Muscle of back (tissue), 13 donors: ENCODE measurements at places on chromosomes 4 and X.
A peak's percentile ranks its signal among the peaks of the same experiment; 100 is the strongest.

- DNase-seq = no peak
Measured at GRCh38 chr4:10035130-10035529, 13.8 kb upstream of the SLC2A9 start.

DNA sequence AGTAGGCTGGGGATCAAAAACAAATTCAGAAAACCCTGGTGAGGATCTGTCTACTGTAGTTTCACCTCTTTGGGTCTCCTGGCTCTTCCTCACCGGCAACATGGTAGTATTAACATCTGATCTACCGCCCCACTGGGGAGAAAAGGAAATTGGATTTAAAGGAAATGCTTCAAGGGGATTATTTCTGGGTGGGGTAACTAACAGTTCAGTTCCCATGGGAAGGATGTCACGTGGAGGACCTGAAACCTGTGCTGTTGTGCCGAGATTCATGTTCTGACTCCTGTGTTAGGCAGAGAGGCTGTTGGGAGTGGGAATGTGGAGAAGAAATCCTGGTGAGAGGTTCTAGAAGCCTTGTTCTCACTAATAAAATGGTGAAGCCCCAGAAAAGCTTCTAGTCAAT lies 254.4 kb downstream of the BCOR start:
- DNase-seq = no peak

GRCh38 chr4:5387457-5387856 lies 320.9 kb downstream of the EVC2 start:
- DNase-seq = no peak

- DNase-seq = peak; percentile 10
Measured at GRCh38 chr4:91434631-91435030, 869.1 kb upstream of the GRID2 start.

DNA sequence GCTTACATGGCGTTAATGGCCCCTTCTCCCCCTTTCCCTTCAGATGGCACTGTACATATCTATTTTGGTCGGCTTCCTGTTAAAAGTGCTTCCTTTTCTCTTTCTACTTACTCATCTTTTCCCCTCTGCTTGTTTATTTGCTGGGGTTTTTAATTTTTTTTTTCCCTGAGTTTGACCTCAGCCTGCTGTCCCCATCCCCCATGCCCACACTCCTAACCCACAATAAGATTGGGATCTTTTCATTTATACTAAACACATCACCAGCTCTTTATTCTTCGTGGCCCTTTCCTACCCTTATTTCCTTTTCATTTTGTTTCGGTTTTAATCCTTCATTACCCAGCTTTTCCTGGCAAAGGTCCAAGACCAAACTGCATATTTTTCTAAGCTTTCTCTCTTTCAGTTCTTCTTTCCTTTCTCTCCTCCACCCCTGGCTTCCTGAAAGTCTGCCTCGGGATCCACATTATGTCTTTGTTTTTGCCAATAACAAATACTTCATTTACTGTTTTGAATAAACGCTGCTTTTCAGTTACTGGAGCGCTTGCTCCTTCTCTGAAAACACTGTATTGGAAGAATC lies 152.0 kb upstream of the USP9X start:
- DNase-seq = peak; percentile 43

DNA sequence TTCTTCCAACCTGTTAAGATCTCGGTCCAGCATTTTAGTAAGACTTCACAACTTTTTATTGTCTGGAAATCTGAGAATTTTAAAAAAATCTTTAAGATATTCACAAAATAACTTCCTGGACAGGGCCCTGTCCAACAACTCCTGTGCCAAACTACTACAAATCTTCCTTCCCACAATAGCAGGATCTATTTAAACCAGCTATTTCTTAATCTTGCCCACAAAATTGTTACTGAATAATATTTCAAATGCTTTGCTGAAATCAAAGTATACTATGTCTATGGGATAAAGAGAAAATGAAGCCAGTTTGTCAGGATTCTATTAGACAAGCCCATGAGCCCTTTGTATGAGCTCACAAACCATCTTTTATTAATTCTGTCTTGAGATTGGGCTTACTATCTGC lies 104.1 kb upstream of the DDIT4L start:
- peak; percentile 30 for DNase-seq

GRCh38 chr4:4578981-4579380 lies 37.1 kb upstream of the STX18 start:
- no peak for DNase-seq

DNA sequence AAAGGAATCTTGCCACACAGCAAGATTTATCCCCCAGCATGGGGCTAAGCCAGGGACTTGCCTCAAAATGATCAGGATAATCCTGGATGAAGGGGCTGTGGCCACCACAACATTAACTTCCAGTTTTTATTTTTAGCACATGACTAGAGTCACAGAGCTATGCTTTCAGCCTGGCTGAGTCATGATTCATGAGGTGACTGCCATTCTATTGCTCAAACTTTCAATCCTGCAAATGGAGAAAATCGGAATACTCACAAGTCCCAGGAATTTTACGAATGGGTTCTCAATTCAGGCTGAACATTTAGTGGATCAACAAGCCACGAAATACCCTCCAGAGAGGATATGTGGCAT lies 70.7 kb upstream of the HPGD start:
- no peak for DNase-seq

DNA sequence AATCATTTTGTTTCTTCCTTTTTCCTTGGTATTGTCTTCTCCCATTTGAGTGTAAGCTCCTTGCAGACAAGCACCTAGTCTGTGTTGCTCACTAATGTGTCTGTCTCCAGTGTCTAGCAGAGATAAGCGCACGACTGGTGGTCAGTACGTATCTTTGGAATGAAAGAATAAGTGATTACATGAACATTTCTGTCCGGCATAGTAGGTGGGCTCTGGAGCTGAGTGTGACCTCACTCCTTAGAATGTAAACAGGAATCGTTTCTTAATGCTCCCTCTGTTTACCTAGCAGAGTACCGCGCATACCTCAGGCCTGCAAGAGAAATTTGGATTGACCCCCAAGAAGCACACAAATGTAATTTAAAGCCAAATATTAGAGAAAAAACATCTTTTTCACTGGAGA lies 235.4 kb downstream of the MAML3 start:
- no peak for DNase-seq

DNA sequence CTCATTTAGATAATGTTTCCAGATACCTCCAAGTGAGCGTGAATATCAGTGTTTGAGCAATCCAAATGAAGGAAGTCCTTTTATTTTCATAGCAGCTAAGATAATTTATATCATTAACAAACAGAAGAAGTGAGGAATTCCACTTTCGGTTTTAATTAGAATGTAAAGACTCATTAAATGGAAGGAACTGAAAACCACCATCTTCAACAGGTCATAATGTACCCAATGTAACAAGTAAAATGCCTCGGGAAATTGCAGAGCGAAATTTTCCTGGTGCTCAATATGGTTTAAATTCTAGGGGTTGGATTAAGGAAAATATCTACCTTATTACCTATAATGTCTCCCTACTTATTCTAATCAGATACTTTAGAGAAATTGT lies 33.9 kb upstream of the SLC9A7 start:
- no peak for DNase-seq

DNA sequence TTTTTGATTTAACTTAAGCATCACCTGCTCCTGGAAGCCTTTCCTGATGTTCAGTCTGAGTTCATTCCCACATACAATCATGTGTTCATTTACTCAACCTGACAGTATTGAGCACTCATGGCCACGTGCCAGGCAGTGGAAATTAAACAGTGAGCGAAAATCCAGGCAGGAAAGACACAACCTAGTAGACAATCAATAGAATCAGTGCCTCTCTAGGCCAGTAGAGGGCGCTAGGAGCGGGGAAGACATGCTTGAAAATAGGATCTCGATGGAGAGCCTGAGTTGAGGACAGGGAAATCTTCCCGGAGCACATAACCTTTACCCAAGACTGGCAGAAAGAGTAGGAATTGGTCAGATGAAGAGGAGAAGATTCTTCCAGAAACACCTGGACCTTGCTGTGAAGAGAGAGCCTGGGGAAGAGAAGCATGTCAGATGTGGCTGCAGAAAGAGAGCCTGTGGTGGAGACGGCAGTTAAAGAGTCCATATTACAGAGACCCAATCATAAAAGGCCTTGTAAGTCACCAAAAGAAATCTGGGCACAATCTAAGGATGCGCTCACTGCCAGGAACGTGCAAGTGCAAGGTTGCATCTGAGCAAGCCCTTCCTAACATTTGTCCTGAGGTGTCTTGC lies 103.5 kb downstream of the LDB2 start:
- peak; percentile 42 for DNase-seq

DNA sequence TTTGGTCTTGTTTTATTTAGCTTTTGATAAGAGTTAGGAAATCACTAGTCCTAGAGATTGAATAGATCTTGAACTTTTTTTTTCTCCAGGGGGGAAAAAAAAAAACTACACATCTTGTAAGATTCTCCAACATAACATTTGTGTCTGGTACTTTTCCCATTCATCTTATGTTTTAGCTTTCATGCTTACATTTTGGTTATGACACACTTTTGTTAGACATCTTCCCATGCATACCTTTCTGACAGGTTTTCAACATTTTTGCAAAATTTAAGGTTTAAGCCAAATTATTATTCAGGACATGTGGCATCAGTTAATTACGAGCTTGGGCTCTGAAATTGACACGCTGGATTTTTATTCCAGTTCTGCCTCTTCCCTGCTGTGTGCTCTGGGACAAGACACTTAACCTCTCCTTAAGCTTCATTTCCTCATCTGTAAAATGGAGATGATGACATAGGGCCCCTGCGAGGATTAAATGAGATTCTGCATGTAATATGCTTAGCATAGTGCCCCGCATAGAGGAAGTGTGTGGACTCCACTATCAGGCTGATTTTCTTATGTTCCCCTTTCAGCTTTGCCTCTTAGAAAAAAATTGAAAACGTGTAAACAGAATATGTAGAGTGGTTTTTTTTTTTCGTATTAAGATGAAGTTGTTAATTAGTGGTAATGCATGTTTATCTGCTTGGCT lies 5.3 kb downstream of the KIT start:
- no peak for DNase-seq

GRCh38 chrX:150863191-150863590 lies 35.3 kb downstream of the CD99L2 start:
- DNase-seq = no peak

- peak; percentile 43 for DNase-seq
Measured at GRCh38 chr4:73315091-73315490, 56.5 kb upstream of the ANKRD17 start.

DNA sequence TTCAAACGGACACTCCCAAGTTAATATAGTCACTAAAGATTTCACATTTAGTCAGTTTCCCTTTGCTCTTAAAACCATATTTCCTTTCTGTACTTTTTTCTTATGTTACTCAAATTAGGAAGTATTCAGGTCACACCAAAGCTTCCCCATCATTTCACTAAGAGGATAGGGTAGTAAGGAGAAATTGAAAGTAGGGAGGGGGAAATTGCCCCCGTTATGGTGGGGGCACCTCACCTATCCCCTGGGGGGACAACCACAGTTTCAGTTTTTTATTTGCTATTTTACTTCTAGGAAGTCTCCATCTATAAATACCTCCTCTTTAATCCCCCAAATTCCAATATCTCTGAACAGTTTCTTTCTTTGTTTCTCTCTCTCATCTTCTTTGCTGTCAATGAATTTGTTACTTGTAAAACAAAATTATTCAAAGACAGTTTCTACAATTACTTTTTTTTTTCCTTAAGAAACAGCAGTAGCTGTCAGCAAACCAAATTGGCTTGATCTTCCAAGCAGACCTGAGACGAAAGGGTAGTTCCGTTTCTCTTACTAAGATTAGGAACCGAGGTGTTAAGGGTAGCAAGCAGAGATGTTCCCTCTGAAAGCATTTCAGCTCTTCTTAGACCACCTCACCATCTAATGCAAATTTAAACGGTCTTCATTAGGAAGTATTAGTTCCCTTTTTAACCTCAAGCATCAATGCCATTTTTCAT lies 160.2 kb upstream of the KLF3 start:
- DNase-seq = no peak

DNA sequence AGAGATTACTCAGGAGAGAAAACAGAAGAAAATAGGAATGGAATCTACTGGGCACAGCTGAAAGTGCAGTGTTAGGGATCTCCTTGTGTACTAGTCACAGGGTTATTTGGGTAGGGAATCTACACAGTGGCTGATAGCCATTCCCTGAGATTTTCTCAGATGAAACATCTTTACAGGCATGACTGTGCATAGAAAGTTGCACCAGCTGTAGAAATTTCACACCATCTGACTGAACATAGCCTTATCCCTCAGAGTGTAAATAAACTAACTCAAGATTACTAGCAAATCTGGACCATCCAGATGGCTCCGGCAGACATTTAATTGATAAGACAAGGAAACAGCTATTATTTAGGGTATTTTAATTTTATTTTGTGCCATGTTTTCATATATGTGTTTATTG lies 2053.5 kb upstream of the TENM3 start:
- peak; percentile 15 for DNase-seq

DNA sequence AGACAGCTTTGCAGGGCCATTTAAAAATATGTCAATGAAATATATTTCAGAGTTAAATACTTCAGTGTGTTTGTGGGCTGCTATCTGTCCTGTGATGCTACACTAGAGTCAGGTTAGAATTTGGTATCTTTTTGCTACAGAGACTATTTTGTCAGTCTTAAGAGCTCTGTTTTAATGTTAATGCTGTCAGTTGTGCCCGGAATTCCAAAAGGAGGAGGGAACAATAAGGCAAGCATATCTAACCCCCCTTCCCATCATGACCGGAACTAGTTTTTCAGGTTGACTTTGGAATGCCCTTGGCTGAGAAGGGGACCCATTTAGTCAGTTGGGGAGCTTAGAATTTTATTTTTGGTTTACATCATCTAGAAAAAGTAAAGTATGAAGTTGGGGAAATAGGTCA lies 34.9 kb upstream of the SLC25A4 start:
- no peak for DNase-seq

DNA sequence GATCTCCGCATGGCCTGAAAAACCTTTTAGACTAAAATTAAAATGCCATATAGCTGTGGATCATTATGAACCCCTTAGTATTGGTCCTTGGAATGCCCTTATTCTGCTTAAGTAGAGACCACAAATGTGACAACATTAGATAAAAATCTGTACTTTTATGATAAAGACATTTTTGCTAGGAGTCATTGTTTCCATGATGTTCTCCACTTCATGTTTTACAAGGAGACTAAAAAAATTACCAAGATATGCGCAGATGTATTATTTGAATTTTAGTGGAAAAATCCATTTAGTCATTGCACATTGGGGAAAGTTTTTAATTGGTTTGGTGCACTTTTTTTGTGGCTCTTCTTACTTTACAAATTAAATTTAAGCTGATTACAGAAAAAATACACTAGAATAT lies 85.1 kb upstream of the HPRT1 start:
- DNase-seq = peak; percentile 1

DNA sequence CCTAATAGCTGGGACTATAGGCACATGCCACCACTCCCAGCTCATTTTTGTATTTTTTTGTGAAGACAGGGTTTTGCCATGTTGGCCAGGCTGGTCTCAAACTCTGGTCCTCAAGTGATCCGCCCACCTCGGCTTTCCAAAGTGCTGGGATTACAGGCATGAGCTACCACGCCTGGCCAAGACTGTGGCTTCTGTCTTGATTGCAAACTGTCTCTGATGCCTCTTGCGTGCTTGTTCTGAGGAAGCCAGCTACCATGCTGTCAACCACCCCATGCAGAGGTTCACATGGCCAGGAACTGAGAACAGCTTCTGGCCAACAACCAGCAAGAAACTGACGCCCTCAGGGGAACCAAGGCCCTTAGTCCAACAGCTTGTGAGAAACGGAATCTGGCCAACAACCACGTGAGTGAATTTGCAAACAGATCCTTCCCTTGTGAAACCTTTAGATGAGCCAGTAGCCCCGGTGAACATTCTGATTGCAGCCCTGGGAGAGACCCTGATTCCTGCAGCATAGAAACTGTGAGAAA lies 71.2 kb downstream of the SUPT20HL2 start:
- peak; percentile 85 for DNase-seq

- no peak for DNase-seq
Measured at GRCh38 chr4:82038936-82039335, 334.9 kb downstream of the HNRNPD start.
